A673 (cell line): ENCODE measurements at places on chromosomes 16 and 17. TPM values are rescaled to one million over a fixed set of nuclear protein-coding genes. Genes with fewer than 3 reads are reported as not detected.
A peak's percentile ranks its signal among the peaks of the same experiment; 100 is the strongest.

DNA sequence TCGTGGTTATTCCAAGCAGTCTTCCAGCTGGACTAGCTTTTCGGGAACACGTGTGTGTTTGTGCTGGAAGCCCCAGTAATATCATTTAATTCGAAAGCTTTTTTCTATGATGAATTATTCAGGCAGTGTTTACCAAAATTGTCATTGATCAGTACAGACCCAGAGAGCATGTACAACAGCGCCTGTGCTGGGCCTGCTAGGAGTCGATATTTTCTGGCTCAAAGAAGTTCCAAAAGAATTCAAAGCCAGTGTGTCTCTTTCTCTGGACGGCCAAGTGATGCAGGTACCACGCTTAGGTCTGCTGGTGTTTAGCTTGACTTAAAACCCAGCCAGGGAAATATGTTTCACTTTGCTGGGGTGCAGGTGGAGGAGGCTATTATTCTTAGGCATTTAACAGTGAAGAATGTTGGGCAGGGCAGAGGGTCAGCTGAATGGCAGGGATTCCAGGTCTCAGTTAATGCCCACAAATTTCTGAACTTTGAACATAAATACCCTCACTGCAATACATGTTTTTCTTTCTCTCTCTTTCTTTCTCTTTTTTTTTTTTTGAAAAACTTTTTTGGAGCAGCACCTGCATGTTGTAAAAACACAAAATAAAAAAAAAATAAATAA, 401.3 kb downstream of the WWOX start:
- DNase-seq, result no peak

DNA sequence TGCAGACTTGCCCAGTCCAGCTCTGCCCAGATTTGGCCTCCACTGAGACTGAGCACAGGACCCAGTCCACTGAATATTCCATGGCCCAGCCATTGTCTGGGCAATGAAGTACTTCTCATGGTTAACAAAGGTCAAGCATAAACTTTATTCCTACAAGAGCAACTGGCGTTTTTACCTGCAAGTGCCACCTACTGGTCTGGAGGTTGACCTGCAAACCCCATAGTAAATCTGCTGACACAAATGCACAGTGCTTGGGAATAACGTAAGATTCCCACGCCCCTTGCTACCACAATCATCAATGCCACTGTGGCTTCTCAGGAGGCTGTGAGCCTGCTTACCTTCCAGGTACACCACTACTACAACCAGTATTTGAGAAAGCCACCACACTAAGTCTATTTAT, 170.2 kb downstream of the CEP112 start:
- peak; percentile 3 for DNase-seq

GRCh38 chr17:76232342-76232741, 8.0 kb downstream of the RNF157 start:
- no peak for DNase-seq

GRCh38 chr17:72387487-72387886, 266.7 kb downstream of the SOX9 start:
- DNase-seq, result peak; percentile 86

DNA sequence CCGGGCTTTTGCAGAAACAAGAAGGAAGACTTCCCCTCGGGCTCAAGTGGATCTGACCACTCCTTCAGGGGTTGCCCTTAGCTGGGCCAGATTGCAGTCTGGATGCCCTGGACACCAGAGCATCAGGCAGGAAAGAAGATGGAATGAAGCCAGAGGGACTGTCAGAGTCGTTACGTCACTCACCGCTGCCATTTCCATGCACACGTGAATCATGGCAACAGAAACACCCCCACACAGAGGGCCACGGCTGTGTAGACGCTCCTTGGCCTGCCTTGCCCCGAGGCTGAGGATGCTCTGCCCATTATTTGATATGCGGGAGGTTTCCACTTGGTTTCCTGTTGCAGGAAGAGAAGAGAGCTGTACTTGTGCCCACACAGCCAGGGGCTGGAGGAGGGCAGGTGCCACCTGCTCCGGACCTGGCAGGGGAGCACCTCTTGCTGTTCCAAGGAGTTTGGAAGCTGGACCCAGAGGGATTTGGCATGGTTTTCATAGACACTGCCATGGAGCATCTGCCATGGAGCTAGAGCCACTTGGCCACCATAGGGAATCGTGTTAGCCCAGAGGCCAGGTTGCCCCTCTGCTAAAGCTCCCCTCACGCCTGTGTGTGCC, 29.4 kb downstream of the RBFOX3 start:
- DNase-seq, result no peak

DNA sequence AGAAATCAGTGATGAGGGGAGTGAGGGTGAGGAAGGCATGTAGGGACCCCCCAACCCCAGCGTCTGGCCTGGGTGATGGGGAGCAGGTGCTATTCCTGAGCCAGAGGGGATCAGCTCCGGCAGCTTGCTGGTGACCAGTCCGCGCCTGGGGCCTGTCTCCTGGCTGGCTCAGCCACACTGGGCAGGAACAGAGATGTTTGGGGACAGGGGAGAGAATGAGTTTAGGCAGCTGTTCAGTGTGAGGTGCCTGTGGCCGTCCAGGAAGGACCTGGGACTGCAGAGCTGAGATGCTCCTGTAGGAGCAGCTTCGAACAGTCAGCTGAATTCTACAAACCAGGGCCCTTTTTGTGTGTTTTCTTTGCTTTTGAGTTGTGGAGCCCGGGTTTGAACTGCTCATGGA, 23.2 kb upstream of the SPNS2 start:
- no peak for DNase-seq

Gene KRTAP4-9
- total RNA-seq, result 1.0 and 1.2 TPM in 2 replicates

DNA sequence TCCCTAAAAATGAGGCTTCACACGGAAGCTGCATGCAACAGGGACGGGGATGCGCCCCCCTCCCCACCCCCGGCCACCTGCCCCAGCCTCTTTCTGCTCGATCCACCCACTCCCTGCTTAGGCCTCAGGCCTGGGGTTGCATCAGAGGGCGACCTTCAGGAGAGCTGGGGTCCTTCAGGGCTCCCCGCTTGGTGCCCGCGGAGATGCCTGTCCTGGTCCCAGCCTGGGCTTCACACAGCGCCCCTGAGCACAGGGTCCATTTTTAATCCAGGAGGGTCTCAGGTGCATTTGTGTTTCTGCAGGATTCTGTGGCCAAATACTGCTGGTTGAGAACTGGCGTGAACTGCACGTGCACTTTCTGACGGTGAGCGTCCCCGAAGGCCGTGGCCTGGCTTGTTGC, 7.4 kb upstream of the APRT start:
- no peak for DNase-seq

- DNase-seq, result peak; percentile 74
Measured at GRCh38 chr17:45640141-45640850, 143.8 kb upstream of the CRHR1 start.

- peak; percentile 55 for DNase-seq
Measured at GRCh38 chr16:55370762-55371482, 46.9 kb downstream of the IRX6 start.

Gene FBXO31
- 32.2 and 34.3 TPM in 2 replicates for total RNA-seq

- no peak for DNase-seq
Measured at GRCh38 chr16:54009464-54010176, 277.0 kb downstream of the IRX3 start.

- peak; percentile 91 for DNase-seq
Measured at GRCh38 chr17:65228734-65229620, 91.8 kb downstream of the RGS9 start.

- no peak for DNase-seq
Measured at GRCh38 chr17:62193249-62193648, 128.2 kb upstream of the MED13 start.

DNA sequence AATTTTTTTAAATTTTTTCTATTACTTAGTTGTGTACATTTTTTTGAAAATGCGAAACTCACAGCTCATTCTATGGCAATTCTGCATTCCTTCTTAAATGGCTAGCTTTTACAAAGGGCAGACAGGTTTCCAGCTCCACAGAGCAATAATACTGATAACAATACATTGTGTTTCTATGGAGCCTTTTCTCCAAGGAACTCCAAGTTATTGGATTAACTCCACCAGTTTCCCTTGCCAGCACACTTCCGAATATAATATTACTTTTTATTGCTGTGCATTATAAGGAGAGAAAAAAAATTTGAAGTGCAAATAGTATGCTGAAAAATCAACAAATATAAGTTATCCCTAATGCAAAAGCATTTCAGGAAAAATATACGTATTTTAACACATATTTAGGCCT, 127.5 kb upstream of the PSMD7 start:
- DNase-seq, result no peak

DNA sequence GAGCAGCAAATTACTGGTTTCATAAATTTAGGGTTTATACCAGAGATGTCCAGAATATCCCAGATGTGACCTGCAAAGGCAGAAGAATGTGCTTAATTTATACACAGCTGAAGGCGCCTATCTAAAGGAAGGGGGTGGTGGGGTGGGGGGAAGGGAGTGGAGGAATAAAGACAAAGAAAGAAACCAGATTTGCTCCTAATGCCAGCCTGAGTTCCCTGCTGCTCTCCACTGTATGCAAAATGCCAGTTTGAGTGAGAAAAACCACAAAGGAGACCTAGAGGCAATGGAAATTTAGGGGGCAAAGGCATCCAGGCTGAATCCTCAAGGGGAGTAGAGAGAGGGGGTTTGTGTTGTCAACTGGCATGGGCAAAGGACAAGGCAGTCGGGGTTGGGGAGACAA, 161.5 kb upstream of the TOX3 start:
- no peak for DNase-seq
